ENCODE measurements at places on chromosomes 5 and 9.

DNA sequence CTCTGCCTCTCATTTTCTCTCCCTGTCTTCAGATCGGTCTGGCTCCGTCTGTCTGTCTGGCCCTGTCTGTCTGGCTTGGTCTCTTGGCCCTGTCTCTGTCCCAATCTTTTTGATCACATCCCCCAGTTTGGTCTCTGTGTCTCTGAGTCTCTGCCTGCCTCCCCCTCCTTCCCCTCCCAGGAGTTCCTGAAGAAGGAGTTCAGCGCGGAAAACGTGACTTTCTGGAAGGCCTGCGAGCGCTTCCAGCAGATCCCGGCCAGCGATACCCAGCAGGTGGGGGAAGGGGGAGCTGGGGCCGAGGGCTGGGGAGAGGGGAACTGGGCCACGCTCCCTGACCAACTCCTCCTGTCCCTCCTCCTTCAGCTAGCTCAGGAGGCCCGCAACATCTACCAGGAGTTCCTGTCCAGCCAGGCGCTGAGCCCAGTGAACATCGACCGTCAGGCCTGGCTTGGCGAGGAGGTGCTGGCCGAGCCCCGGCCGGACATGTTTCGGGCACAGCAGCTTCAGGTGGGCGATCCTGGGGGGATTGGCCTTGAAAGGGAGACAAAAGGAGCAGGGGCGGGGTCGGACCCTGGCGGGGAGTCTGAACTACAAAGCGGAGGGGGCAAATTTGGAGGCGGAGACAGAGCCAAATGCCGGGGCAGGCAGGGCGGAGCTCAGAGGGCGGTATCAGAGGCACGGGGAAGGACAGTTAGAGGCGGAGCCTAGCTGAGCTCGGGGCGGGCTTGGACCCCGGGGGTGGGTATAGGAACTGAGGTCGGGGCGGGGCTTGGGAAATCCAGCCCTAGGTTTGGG lies 9.0 kb downstream of the RGS14 start:
- peak; percentile 89 for DNase-seq

DNA sequence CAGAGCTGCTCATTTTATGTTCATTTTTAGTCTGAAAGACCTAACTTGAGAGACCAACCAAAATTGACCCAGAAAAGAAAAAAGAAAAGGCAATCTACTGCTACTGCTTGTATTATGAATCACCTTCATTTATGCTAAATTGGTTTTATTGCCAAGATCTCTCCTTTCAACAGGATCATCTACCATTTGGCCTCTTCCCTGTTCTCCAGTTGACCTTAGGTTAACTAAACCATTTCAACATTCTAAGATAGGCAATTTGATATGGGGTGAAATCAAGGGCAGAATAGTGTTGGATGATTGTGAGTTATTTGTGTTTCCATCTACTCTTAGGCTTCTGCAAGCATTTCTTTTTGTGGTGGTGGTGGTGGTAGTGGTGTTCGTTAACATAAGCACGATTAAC lies 48.3 kb upstream of the POU4F3 start:
- no peak for DNase-seq

GRCh38 chr9:134639994-134640393 lies 1.6 kb upstream of the COL5A1 start:
- DNase-seq: no peak

- peak; percentile 57 for DNase-seq
Measured at GRCh38 chr9:114718801-114719221, 36.8 kb upstream of the TEX48 start.

DNA sequence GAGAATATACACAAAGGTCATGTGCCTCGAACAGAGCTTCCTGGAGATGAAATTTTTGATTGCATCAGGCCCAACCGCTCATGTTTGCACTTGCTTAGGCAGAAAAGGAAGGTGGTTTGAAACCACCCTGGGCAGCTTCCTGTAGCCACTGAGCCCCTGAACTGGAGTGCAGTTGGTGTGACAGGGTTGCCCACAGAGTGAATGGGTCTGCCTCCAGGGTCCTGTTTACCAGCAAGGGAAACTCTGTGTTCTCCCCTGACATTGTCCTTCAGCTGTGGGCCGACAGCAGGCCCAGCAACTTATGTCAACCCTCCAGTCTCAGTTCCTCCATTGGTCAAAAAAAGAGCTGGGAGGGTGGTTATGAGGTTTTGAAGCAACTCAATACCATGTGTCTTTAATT lies 289.6 kb downstream of the KIF4B start:
- DNase-seq: no peak

DNA sequence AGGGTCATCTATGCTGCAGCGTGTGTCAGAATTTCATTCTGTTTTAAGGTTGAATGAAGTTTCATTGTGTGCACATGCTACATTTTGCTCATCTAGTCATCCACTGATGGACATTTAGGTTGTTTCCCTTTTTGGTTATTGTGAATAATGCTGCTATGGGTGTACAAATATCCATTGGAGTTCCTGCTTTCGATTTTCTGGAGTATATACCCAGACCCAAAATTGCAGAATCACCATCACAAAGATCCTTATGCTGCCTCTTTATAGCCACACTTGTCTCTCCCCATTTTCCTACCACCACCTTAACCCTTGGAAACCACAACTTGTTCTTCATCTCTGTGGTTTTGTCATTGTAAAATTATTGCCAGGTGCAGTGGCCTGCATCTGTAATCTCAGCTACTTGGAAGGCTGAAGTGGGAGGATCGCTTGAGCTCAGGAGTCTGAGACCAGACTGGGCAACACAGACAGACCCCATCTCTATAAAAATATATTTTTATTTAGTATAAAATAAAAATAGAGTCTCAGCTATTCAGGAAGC lies 166.2 kb downstream of the HSD17B3 start:
- DNase-seq: no peak
